ENCODE measurements at places on chromosomes 2 and 18.

GRCh38 chr2:173109253-173110188 lies 33.9 kb downstream of the MAP3K20 start:
- no peak for DNase-seq

DNA sequence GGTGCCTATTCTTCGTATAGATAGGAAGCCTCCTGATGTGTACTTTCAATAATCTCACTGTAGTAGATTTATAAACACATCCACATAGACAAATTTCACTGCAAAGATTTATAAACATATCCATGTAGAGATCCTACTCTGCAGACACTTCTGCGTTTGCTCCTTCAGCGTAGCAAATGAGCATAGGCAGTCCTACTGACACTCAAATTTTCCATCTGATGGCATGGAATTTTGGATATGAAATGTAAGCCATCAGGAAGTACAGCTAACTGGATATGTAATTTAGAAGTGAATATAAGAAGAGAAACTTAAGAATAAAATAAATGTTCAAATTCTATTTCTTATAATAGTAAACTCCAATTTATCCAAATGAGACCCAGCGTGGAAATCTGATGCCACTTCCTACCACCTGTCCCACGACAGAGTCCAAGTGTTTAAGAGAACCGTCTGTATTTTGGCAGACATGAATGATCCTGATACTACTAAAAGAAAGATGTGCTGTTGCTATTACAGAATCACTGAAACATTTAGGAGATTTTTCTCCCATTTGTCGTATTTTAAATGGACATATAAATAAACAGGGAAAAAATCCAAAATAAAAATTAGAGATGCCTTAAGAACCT lies 86.0 kb downstream of the DTNA start:
- DNase-seq = no peak

DNA sequence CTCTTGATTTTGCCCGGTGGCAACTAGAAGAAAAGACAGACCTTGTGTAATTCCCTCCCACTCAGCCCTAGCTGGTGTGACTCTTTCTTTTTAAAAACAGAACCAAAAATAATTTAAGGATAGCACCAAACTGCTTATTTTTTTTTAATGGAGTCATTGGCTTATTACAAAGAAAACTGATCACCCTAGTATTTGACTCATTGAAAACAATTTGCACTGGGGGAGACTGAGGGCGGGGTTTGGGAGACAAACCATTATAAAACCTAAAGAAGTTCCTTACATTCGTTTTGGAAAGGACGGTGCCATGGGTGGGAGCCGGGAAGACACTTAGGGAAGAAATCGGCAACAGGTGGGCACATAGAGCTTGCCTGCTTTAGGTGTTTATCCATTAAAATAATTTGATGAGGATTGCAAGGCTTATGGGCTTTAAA lies 2.5 kb downstream of the PAX3 start:
- no peak for DNase-seq

DNA sequence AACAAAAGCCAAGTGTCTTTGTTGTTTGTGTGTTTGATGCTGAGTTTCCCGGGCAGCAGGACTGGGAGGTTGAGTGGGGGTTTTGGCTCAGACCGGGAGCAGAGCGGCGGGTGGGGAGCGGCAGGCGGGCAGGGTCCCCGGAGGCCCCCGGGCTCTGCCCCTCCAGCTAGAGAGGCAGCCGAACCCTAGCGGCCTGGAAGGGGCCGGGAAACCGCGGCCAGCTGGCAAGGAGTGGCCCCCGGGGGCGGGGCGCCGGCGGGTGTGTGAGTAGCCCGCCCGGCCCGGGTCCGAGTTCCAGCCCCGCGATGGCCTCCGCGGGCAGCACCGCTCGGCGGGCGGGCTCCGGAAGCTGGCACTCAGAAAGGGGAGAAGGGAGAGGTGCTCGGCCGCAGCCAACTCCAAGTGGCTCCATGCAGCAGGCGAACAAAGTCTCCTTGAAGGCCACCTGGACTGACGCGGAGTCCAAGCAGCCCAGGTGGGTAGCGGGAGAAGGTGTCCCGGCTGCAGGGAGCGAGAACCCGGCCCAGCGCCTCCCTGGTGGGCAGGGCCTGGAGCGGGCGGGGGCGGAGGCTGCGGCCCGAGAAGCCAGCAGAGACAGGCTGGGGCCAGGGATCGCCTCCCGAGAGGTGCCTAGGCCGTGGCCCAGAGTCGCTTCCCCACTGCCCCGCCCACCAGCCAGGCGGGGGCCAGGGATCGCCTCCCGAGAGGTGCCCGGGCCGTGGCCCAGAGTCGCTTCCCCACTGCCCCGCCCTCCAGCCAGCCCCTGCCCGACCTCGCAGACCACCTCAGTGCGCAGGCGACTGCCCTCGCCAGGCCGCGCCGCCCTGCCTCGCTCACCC lies at the start of gene ANKRD53:
ANKRD53 (plus strand) TSS at position 290 of the 839 bp plus-strand sequence; CDS start at position 306, 16 bp downstream.
- DNase-seq = no peak

DNA sequence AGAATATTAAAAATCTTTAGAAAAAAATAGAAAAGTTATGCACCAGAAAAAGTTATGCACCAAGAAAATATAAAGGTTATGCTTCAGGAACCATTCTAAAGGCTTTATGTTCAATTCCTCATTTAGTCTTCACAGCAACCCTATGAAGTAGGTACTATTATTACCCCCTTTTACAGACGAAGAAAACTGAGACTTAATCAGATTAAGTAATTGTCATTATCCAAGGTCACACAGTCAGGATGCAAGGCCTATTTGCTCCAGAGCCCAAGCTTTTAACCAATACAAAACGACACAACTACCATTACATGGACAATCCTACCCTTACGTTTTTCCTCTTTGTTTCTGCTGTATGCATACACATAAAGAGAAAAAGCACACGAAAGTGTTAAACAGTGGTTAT lies 5.0 kb downstream of the INO80D start:
- DNase-seq = no peak

GRCh38 chr2:83587309-83587708 lies 871.8 kb downstream of the SUCLG1 start:
- no peak for DNase-seq

GRCh38 chr18:59142274-59142673 lies 2.6 kb downstream of the SEC11C start:
- DNase-seq = no peak

- DNase-seq = no peak
These were observed 56.0 kb downstream of the ABCG8 start for GRCh38 chr2:43894743-43895142.

DNA sequence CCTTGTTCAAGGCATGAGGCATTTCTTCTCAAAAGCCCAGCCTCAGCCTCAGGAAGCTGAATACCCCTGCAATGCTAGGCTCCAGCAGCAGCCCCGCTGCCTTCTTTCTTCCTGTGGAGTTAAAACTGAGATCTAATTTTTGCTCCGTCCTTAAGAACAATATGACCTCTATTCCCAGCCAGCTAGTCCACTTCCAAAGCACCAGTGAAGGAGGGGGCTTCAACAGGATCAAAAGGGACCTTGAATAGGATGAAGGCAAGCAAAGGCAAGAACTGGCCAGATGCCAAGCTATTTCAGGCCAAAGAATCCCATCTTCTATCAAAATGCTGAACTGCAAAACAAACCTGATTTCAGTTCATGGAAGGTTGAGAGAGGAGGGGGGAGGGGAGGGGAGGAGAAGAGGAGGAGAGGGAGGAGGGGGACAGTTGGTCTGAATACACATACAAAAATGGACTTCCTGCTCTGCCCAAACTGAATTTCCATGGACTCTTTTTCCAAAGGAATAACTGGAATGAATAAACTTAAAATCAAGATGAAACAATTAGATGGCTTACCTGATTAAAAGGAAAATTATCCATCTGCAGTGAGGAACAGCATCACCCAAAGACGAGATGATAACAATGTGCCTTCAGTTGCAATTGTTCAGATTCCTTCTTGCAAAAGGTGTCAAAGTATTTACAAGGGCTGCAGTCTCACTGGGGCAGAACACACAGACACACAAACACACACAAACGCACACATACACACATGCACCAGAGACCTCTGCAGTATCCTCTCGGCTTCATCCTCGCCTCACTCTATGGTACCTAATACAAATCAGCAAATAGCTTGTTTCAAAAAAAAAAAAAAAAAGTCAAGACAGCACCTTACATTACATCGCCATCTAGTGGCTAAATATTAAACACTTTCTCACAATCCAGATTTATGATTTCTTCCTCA lies at the start of gene SCN1A:
SCN1A (minus strand) TSS at position 804 of the 939 bp plus-strand sequence. CDS start 54,399 bp downstream, outside the sequence.
- DNase-seq = no peak

- no peak for DNase-seq
These were observed 101.1 kb upstream of the ODC1 start for GRCh38 chr2:10549195-10549594.

DNA sequence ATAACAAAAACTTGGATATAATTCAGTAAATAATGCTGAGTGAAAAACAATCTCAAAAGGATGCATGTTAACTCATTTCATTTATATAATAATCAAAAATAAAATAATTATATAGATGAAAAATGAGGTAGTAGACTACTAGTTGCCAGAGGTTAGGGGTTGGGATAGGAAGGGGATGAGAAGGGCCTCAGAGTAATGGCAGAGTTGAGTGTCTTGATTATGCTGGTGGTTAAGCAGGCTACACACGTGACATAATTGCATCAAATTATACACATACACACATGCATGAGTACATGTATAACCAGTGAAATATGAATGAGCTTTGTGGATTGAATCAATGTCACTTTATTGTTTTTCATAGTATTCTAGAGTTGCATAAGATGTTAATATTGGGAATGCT lies 201.0 kb downstream of the RIT2 start:
- DNase-seq = no peak

DNA sequence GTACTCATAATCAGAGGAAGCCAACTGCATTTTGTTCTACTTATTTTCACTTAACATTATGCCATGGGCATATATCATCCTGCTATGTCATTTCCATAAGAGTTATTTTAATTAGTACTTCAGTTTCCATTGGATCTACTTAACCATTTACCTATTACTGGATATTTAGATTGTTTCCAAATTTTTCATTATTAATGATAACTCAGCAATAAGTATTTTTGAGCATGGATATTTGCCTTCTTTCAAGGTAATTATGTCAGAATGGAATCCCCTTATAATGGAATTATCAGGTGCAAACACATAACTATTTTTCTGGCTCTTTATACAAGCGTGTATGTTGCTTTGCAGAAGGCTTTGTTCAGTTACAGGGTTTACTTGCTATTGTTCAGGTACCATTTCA lies 126.6 kb downstream of the RDH14 start:
- DNase-seq = no peak

DNA sequence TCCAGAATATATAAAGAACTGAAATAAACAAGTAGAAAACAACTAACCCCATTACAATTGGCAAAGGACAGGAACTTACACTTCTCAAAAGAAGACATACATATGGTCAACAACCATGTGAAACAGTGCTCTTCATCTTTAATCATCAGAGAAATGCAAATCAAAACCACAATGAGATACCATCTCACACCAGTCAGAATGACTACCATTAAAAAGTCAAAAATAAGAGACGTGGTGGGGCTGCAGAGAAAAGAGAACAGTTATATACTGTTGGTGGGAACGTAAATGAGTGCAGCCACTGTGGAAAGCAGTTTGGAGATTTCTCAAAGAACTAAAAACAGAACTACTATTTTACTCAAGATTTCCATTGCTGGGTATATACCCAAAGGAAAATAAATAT lies 1696.3 kb upstream of the TMEFF2 start:
- DNase-seq = no peak

GRCh38 chr2:105821428-105822125 lies 76.9 kb downstream of the NCK2 start:
- DNase-seq = no peak

DNA sequence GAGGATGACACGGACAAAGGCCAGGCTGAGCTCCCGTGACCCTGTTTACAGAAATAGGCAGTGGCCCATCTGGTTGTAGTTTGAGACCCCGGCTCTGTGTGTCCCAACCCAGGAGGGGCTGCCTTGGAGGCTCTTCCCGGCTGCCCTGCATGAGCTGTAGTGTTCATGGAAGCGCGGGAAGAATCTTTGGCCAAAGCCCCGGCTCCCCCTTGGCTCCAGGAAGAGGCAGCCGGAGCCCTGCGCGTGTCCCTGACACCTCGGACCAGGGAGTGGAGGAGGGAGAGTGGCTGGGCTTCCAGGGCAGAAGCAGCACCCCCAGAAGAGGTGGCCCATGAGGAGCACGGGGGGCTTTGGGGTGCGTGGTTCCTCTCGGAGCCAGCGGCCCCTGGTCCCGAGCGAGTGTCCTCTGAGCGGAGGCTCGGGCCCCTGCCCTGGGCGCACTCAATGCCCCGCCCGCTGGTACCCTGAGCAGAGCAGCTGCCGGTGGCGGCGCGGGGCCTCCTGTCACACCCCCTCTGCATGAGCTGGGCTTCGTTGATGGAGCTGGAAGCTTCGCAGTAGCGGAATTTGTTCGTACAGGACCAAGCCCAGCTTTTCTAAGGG lies 21.7 kb downstream of the GPR35 start:
- no peak for DNase-seq
